ENCODE measurements at places on chromosomes 4 and X. TPM values are rescaled to one million over a fixed set of nuclear protein-coding genes. Genes with fewer than 3 reads are reported as not detected.

The BEX5 gene
- total RNA-seq: 4.3 TPM

The IGSF1 gene
- total RNA-seq: 1.3 TPM

DNA sequence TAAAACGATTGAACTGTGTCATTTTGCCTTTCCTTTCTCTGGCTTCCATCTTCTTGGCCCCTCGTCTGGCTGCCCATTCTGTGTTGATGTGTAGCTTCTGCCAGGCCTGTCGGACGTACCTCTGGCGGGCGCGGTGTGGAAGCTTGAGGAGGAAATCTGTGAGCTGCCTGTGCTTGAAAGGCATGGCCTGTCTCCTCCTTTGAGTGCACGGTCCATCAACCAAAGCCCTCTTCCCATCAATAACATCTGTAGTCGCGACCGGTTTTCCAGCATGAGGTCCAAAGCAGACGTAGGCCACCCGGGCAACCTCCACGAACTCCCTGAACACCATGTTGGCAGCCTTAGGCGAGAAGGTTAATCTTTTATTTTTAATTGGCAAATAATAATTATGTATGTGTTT lies 202.7 kb downstream of the CRLF2 start:
- no peak for DNase-seq

DNA sequence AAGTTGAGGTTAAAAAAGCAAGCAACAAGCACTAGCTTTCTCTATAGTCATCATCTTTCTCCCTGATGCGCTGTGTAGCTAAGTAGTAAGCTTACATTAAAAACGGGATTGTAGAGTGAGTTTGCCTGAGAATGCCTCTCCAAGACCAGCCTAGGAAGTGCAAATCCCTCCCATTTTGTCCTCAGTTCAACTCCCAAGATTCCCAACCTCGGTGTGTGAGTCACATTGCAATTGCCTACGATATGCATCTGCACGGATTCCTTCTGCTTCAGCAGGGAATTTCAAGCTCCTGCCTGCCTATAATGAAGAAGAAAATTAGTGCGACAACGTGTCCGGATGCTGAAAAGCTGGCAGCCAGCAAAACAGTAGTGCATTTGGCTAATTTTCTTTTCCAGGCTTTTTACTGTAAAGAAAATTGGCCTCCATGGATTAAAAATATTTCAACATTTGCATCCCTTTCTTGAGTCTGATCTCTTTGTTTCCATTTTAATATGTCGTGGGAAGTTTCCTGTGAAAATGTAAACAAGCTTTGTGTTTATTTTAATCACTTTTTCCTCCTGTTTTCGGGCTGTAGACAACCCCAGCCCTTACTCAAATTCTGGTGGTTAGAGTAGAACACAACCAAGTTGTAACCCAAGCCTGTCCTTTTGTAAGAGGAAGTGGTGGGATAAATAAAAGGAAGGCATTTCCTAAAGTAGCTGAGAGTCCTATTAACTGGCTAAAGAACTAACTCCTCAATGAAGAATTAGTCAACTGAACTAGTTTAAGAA lies 58.4 kb upstream of the TET2 start:
- no peak for DNase-seq

GRCh38 chrX:153864561-153865320 lies 21.2 kb downstream of the L1CAM start:
- DNase-seq: no peak

DNA sequence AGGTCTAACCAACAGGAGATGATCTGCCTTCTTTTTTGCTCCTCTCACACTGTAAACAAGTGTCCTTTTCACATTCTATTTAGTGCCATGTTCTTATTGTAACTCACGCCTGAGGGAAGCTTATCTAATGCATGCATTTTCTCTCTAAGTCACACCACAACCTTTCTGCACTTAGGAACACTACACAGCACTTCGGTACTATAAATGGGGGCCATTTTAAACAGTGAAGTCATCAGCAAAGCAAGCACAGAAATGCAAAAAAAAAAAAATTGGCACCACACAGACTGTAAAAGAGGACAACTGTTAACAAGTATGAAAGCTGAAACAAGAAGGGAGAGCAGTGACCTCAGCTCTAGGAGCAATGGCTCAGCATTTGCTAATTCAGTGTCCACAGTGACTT lies 45.2 kb downstream of the PRSS12 start:
- no peak for DNase-seq
